A172 (cell line): ENCODE measurements at places on chromosomes 5 and 9. TPM values are rescaled to one million over a fixed set of nuclear protein-coding genes. Genes with fewer than 3 reads are reported as not detected.

GHR gene
- 0.53 and 1.1 TPM in 2 replicates for total RNA-seq

CATSPER3 gene
- total RNA-seq = not detected in 2 replicates

C5orf46 gene
- not detected in 2 replicates for total RNA-seq

PCDHGA12 gene
- 0.31 TPM in 1 of 2 replicates, not detected in the other for total RNA-seq

SOX30 gene
- total RNA-seq = not detected in 2 replicates

MEGF10 gene
- 0.02 TPM in 1 of 2 replicates, not detected in the other for total RNA-seq

SPATA31C1 gene
- not detected in 2 replicates for total RNA-seq

IL9 gene
- not detected in 2 replicates for total RNA-seq

KIF24 gene
- 9.0 and 11.5 TPM in 2 replicates for total RNA-seq

LHX6 gene
- 2.2 and 2.5 TPM in 2 replicates for total RNA-seq

RORB gene
- not detected in 2 replicates for total RNA-seq

ARL14EPL gene
- 0.96 and 1.0 TPM in 2 replicates for total RNA-seq

PTPN3 gene
- 7.8 and 10.3 TPM in 2 replicates for total RNA-seq

ZBED3 gene
- total RNA-seq = 0.71 and 0.89 TPM in 2 replicates

GRHPR gene
- 127 and 165 TPM in 2 replicates for total RNA-seq

SHISAL2B gene
- not detected in 2 replicates for total RNA-seq

SLC4A9 gene
- not detected in 2 replicates for total RNA-seq

TTC39B gene
- 2.8 and 3.7 TPM in 2 replicates for total RNA-seq

CNTFR gene
- 0.69 TPM in 1 of 2 replicates, not detected in the other for total RNA-seq

OMD gene
- not detected in 2 replicates for total RNA-seq

GARNL3 gene
- 5.8 and 6.3 TPM in 2 replicates for total RNA-seq

FOXD4L3 gene
- not detected in 2 replicates for total RNA-seq

NR5A1 gene
- not detected in 2 replicates for total RNA-seq

LCN2 gene
- 0.14 and 1.1 TPM in 2 replicates for total RNA-seq

TAF11L2 gene
- total RNA-seq = not detected in 2 replicates

ASPN gene
- not detected in 2 replicates for total RNA-seq

FIBCD1 gene
- total RNA-seq = 1.6 and 2.6 TPM in 2 replicates

SLC25A2 gene
- total RNA-seq = not detected in 2 replicates

PPP3R2 gene
- not detected in 2 replicates for total RNA-seq

C1QTNF2 gene
- 1.5 and 1.6 TPM in 2 replicates for total RNA-seq

CFAP77 gene
- 0.17 TPM in 1 of 2 replicates, not detected in the other for total RNA-seq

COL27A1 gene
- 8.2 and 8.4 TPM in 2 replicates for total RNA-seq

MYMK gene
- total RNA-seq = not detected in 2 replicates

ROR2 gene
- total RNA-seq = 0.36 TPM in 1 of 2 replicates, not detected in the other

GRIN3A gene
- total RNA-seq = not detected in 2 replicates

CHMP5 gene
- 137 and 153 TPM in 2 replicates for total RNA-seq

SLC36A2 gene
- total RNA-seq = not detected in 2 replicates

DEPDC1B gene
- 34.4 and 35.0 TPM in 2 replicates for total RNA-seq

KIF2A gene
- 64.6 and 76.3 TPM in 2 replicates for total RNA-seq

IRGM gene
- total RNA-seq = not detected in 2 replicates

GCNT4 gene
- total RNA-seq = 0.05 and 0.19 TPM in 2 replicates

CKMT2 gene
- 4.7 TPM in 1 of 2 replicates, not detected in the other for total RNA-seq

PNPLA7 gene
- 0.14 and 0.36 TPM in 2 replicates for total RNA-seq

OLFML2A gene
- total RNA-seq = 12.0 and 18.0 TPM in 2 replicates

SLC45A2 gene
- total RNA-seq = not detected in 2 replicates

PCDHA9 gene
- 0.07 TPM in 1 of 2 replicates, not detected in the other for total RNA-seq

GARIN3 gene
- not detected in 2 replicates for total RNA-seq
